ENCODE measurements at places on chromosomes 2 and 18. TPM values are rescaled to one million over a fixed set of nuclear protein-coding genes. Genes with fewer than 3 reads are reported as not detected.

Gene GNLY
- total RNA-seq: not detected

Gene SIX3
- 28.8 TPM for total RNA-seq

Gene TTC21B
- total RNA-seq: 27.3 TPM

Gene PAX8
- 1.4 TPM for total RNA-seq

Gene DSC3
- total RNA-seq: 1.2 TPM

Gene LIMS3
- total RNA-seq: not detected

Gene C1GALT1C1L
- total RNA-seq: 0.12 TPM

Gene ADGRF3
- 0.04 TPM for total RNA-seq

Gene NPAS2
- total RNA-seq: 0.59 TPM

Gene DCDC2C
- not detected for total RNA-seq

Gene RSAD2
- total RNA-seq: not detected

Gene FBXO36
- 13.1 TPM for total RNA-seq

Gene ERFE
- 0.09 TPM for total RNA-seq

Gene BOLL
- not detected for total RNA-seq

Gene SNED1
- total RNA-seq: 0.11 TPM

Gene CXCR4
- total RNA-seq: 32.6 TPM

Gene SULT1C3
- not detected for total RNA-seq

Gene HS1BP3
- total RNA-seq: 10.0 TPM

Gene FAP
- total RNA-seq: not detected

Gene DPP4
- total RNA-seq: 0.49 TPM

Gene RGPD4
- 0.06 TPM for total RNA-seq

Gene NEU2
- not detected for total RNA-seq

Gene RNU2-63P
- total RNA-seq: not detected

Gene NBAS
- 60.2 TPM for total RNA-seq

Measured in neural progenitor cell (in vitro differentiated cells).